ENCODE measurements at places on chromosomes 12 and 14. TPM values are rescaled to one million over a fixed set of nuclear protein-coding genes. Genes with fewer than 3 reads are reported as not detected.

The VASH1 gene
- total RNA-seq = 7.8 TPM

The VDR gene
- 6.1 TPM for total RNA-seq

The TMEM179 gene
- total RNA-seq = 0.06 TPM

The IFI27 gene
- 17.7 TPM for total RNA-seq

The PGAM5 gene
- 19.9 TPM for total RNA-seq

The SMCO2 gene
- 0.13 TPM for total RNA-seq

The TPCN1 gene
- total RNA-seq = 20.9 TPM

The PRICKLE1 gene
- 3.0 TPM for total RNA-seq

The GARIN6 gene
- total RNA-seq = not detected

The RPS6KL1 gene
- 1.6 TPM for total RNA-seq
